ENCODE measurements at places on chromosomes 12 and 14.

- DNase-seq = no peak
These were observed 106.7 kb downstream of the RPS29 start for GRCh38 chr14:49479432-49479831.

- DNase-seq = no peak
These were observed 1.7 kb downstream of the ARHGAP9 start for GRCh38 chr12:57477710-57478681.

DNA sequence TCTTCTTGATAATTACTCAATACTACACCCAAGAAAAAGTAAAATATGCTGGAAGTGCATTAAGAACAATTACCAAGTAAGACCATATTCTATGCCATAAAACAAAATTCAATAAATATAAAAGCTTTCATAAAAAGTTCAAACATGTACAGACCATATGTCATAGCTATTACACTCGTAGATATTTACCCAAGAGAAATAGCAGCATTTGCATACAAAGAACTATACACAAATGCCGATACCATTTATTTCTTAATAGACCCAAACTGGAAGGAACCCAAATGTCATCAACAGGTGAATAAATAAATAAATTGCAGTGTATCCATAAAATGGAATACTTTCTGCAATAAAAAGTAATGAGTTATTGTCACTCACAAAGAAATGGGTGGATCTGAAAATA is 78.3 kb upstream of the SLC16A7 start:
- no peak for DNase-seq

DNA sequence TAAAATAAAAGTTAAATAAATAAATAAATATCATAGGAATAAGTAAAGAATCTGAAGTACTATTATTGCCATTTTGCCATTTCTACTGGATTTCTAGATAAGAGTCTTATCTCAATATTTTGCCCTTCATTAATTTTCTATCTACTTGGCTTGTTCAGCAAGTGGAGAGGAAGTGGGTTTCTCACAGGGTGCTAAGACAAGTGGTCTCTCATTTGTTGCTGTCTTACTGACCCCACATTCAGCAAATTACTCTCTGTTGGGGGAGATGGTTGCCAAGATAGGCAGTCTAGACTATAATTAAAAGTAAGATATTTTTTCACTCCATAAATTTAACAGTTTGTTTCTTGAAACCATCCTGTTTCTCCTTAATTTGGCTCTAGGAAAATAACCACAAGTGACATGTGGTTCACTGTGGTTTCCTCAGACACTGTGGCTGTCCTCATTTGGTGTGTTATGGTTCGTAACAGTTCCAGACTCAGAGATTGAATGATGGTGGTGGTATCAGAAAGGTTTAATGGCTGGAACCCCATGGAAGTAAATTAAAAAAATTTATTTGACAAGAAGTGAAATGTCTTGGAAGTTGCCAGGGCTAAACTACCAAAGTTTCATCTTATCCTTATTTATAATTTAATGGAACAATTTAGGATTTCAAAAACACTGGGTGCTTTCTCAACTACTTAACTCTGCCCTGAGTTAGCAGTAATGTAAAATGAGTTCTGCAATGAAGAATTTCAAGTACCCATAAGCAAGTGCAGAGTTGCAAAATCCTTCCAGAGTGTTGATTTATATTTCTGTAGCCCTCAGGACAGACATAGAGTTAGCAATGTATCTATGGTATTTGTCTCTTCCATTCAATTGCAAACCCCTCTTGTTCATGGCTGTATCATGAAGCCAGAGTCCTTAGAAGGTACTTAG is 214.8 kb downstream of the MSRB3 start:
- no peak for DNase-seq

- no peak for DNase-seq
These were observed 79.9 kb downstream of the NINJ2 start for GRCh38 chr12:583251-583869.

DNA sequence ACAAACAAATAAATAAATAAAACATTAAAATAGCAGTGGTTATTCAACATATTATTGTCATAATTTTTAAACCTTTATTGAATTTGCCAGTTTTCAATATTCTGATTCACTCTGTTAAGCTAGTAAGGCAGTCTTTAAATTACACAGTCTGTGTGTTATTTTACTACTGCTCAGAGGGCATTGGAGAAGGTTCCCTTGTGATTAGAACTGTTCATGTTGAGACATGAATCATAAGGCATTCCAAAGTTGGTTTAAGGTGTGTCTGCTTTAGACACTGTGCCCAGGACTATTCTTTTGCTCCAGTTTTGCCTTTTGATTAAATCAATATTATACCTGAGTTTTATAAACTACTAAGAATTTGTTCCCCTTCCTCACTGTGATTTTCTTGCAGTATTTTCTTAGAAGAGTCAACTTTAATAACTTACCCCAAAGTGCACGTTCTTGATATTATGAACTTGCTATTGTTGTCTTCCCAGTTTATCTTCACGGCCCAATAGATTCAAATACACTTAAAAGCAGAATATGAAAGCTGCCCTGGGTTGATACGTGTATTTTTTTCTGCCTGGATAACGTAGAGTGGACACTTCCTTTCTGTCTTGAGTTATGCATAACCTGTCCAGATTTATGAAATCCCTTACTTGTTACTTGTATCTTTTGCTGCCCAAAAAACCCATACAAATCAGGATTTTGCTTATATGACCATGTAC is 105.3 kb upstream of the BCAT1 start:
- DNase-seq = no peak

DNA sequence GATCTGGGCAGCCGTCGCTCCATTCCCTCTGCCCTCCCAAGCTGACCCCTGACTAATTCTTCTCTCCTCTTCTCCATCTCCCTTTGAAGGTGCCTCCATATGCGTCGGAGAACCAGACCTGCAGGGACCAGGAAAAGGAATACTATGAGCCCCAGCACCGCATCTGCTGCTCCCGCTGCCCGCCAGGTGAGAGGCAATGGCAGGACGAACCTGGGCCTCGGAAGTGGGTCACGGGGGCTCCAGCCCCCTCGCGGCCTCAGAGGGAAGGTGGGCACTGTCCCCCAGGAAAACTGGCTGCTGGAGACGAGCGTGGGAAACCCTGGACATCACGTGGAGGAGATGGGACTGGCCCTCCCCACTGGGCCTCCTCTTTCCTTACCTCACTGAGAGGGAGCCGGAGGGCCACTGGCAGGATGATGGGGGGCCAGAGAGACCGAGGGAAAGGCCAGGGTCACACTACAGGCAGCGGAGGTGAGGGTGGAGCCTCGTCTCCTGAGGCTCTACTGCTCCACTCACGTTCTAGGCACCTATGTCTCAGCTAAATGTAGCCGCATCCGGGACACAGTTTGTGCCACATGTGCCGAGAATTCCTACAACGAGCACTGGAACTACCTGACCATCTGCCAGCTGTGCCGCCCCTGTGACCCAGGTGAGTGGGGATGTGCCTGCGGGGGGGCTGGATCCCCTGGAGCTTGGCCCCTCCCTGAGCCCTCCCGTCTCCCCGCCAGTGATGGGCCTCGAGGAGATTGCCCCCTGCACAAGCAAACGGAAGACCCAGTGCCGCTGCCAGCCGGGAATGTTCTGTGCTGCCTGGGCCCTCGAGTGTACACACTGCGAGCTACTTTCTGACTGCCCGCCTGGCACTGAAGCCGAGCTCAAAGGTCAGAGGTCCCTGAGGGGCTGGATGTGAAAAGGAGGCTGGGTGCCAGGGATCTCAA is 806 bp downstream of the LTBR start:
- DNase-seq = no peak

DNA sequence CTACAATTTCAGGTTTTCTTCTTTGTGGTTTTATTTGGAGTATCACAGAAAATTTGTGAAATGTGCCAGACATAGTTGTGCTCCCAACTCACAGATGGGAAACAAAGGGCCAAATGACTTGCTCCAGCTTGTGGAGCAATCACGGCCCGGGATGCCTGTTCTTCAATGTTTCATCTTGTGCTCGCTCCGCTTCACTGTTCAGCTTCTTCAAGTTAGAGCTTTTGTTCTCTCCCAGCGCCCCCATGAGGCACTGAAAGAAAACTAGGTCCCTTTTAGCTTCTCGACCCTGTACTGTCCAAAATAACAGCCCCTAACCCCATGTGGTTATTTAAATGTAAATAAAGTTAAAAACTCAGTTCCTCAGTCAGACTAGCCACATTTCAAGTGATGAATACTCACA is 187.9 kb upstream of the STXBP6 start:
- DNase-seq = no peak

DNA sequence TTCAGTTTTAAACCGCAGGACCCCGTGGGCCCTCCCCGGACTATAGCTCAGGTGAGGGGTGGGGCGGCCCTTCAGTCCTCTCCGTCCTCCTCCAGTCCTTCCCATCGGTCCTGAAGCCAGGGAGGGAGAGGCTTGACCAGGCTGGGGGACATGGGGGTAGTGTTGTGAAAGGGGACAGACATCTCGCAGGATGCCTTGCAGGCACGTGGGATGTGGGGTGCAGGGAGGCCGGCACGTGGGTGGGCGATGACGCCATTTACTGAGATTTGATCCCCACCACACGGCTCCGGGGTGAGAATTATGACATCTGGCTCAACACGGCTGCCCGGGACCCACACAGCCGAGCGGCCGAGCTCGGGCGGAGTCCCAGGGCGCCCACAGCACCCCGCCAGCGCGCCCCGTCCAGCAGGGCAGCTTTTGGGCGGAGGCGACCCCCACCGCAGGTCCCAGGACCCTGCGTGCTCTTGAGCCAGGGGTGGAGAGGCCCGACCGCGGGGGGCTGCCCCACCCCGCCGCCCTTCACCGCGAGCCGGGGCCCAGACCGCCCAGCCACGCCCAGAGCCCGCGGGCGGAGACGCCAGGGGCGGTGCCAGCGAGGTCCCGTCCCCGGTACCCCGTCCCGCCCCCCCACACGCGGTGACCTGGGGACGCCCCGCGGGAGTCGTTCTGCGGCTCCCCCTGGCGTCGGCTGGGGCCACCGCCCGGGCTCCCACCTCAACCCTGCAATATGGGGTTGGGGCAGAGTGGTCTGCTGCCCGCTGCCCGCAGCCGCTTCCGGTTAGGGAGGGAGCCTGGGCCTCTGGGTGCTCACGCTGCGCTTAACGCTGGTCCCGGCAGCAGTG is 3.3 kb upstream of the EXOC3L4 start:
- peak; percentile 67 for DNase-seq

GRCh38 chr12:122951979-122952892 is 14.0 kb downstream of the ABCB9 start:
- peak; percentile 61 for DNase-seq

DNA sequence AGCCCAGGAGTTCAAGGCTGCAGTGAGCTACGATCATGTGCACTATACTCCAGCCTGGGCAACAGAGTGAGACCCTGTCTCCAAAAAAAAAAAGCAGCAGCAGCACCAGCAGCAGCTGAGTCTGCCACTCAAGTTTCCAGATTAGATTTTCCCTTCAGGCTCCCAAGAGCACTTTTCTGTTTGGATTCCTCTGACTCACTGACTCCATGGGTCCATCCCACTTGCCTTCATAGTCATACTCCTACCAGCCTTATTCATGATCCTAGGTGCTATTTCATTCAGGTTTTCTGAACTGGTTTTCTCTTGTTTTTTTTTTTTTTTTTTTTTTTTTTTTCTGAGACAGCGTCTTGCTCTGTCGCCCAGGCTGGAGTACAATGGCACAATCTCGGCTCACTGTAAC is 6.8 kb upstream of the TWF1 start:
- no peak for DNase-seq

- DNase-seq = no peak
These were observed 197.6 kb upstream of the RBM19 start for GRCh38 chr12:114163771-114164170.

Data from activated T-helper 9 cell treated with anti-CD3 and anti-CD28 coated beads, Interleukin-2, amount 50 U/mL, for 16 hours (primary cell).